Cerebellar nuclear complex (tissue), 1 donor: ENCODE measurements at places on chromosomes 12 and 14.

GRCh38 chr12:12376646-12377448 lies 20.0 kb downstream of the BORCS5 start:
- no peak for DNase-seq

- DNase-seq, result no peak
Measured at GRCh38 chr12:89067421-89068187, 284.7 kb downstream of the DUSP6 start.

DNA sequence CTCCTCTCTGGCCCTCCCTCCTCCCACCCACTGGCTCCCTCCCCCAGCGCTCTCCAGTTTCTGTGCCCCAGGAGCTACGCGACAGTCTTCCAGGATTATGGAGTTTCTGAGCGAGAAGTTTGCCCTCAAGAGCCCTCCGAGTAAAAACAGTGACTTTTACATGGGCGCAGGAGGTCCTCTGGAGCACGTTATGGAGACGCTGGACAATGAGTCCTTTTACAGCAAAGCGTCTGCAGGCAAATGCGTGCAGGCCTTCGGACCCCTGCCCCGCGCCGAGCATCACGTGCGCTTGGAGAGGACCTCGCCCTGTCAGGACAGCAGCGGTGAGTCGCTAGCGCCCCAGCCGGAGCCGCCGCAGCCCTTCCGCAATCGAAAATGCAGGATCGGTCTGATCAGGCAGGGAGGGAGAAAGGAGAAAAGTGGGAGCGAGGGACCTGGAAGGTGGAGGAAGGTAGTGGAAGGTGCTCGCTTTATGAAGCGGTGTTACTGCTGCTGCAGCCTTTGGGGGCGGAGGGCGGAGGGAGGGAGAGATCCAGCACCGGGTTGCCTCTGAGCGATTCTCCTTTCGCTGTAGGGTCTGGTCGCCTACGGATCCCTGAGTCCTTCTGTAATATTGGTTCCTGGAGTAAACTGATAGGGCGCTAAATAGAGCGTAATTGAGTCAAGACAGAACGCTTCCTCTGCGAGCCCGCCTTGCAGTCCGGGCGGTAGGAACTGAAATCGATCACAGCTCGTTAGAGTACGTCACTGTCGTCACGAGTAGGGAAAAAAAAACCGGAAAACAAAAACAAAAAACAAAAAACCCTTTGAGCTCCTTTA lies at the start of gene ALX1:
TSS of gene ALX1 (plus strand) at position 56 of the 819 bp plus-strand sequence. CDS start at position 98, 42 bp downstream.
- no peak for DNase-seq

GRCh38 chr14:45267071-45267470 lies 14.1 kb upstream of the MIS18BP1 start:
- DNase-seq, result no peak

GRCh38 chr12:19710811-19711793 lies 271.8 kb downstream of the AEBP2 start:
- DNase-seq, result no peak

DNA sequence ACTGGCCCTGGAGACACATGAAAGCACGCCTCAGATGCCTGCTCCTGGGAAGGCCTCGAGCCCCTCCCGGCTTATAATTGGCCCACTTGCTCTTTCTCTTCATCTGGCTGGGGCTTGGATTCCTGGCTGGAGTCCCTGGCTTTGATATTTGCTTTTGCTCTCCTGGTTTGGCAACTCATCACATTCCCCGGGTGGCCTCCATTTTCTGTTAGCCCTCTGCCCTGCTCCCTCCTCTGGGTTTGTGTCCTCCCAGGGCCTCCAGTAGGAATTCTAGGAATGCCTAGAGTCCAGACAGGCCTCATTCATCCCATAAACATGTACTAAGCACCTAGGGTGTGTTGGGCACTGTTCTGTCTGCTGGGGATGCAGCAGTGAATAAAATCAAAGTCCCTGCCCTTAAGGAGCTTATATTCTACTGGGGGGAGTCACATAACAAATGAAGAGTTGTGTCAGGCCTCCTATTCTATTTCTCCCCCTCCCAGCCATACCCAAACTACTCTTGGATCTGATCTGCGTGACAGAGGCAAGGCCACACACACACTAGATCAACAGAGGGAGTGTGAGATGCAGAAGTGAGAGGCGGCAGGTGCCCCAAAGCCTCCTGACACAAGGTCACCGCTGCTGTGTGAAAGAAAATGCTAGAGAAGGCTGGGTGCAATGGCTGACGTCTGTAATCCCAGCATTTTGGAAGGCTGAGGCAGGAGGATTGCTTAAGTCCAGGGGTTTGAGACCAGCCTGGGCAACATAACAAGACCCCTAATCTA lies 21.3 kb upstream of the TSPAN9 start:
- DNase-seq, result no peak

DNA sequence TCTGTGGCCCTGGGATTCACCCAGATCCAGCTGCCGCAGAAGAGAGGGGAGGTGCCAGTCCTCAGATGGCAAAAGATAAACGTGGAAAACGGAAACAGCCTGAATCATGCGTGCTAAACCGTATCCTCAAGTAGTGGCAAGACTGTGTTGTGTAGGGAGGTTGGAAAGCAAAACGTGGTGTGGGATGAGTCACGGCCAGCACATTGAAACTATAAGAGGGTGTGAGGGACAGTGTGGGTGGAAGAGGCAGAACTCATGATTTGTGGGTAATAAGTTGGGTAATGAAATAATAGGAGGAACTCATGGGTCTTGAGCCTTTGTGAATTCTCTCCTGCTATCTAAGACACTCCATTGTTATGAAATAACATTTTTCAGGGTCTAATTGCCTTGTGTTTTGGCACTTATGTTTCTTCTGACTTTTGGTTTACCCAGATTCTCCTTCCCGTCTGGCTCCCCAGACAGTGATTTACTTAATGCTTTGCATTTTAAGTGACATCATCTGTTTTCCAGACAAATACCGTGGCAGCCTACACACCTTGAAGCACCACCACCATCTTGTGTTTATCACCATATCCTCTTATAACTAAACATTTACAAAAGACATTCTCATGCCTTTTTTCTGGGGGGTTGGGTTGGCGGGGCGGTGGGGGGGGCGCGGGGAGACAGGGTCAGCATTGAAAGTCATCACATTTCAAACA lies 62.3 kb upstream of the PTCSC3 start:
- no peak for DNase-seq

DNA sequence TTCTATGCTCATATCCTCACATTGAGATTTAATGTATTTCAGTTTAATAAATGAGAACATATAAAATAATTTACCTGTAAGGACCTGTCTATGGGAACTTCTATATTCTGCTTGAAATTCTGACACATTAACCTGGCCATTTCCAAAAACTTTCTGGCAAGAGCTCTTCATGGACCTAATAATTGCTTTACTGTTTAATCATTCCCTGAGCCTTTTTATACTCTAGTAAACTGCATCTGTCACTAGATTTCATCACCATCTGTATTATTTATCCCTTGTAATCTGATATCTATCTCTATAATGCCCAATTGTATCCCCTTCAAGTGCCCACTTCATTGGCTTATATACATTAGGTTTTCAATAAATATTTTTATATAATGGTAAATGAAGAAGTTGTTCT lies 327.7 kb downstream of the RAD51B start:
- DNase-seq, result no peak

- DNase-seq, result no peak
Measured at GRCh38 chr12:52407918-52408317, 1.8 kb upstream of the KRT82 start.

GRCh38 chr14:98959958-98960616 lies 311.9 kb downstream of the BCL11B start:
- no peak for DNase-seq

- DNase-seq, result no peak
Measured at GRCh38 chr14:52235866-52236510, 31.5 kb upstream of the PTGDR start.

- DNase-seq, result no peak
Measured at GRCh38 chr12:49505672-49506071, 33.2 kb upstream of the KCNH3 start.

- DNase-seq, result no peak
Measured at GRCh38 chr14:74249433-74250375, 10.5 kb downstream of the VSX2 start.

GRCh38 chr12:113469224-113469948 lies 2.3 kb downstream of the LHX5 start:
- no peak for DNase-seq

DNA sequence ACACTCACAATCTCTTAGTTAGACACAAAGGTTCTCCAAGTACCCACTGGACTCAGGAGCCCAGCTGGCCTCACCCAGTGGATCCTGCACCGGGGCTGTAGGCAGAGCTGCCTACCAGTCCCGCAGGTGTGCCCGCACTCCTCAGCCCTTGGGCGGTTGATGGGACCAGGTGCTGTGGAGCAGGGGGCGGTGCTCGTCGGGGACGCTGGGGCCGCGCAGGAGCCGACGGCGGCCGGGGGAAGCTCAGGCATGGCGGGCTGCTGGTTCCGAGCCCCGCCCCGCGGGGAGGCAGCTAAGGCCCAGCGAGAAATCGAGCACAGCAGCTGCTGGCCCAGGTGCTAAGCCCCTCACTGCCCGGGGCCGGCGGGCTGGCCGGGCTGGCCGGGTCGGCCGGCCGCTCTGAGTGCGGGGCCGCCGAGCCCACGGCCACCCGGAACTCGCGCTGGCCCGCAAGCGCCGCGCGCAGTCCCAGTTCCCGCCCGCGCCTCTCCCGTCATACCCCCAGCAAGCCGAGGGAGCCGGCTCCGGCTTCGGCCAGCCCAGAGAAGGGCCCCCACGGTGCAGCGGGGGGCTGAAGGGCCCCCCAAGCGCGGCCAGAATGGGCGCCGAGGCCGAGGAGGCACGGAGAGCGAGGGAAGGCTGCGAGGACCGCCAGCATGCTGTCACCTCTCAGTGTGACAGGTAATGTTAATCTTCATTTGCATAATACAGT lies 506.8 kb downstream of the LRFN5 start:
- DNase-seq, result no peak

- no peak for DNase-seq
Measured at GRCh38 chr12:110421159-110421661, 17.7 kb upstream of the ANAPC7 start.

- DNase-seq, result no peak
Measured at GRCh38 chr14:83347874-83348273, 1814.2 kb upstream of the SEL1L start.

GRCh38 chr12:73902260-73902659 lies 635.4 kb upstream of the ATXN7L3B start:
- DNase-seq, result no peak

DNA sequence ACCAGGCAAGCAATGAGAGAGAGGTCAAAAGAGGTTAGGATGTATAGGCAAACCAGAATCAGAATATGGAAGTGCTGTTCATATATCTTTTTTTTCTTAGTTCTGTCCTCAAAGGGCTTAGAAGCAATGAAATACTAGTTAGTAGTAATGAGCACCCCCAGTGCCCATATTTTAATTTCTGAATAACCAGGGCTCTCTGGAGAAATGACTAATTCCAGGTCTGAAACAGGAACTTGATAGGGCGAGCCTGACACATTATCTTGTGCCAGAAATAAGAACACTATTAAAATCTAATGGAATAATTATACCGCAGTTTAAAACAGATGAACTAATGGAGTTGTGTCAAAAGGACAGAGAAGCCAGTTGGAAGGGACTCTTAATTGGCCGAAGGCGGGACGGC lies 30.9 kb downstream of the BICDL1 start:
- no peak for DNase-seq

GRCh38 chr14:67360470-67361206 lies 510 bp downstream of the EIF2S1 start:
- no peak for DNase-seq

DNA sequence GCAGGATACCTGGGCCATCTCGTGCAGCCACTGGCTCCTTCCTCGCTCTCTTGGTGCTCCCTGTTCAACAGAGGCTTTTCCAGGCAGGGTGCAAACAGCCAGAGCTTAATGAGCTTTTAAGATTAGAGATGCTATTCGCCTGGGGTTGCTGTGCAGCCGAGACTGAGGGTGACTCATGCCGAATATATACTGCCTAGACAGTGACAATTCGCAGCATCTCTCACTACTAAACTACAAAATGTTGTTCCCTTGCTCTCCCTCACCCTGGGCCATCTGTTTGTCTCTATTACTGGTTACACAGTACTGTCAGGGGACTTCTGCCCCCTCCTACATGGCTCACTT lies 26.0 kb upstream of the TESC start:
- DNase-seq, result no peak

GRCh38 chr12:104958805-104959334 lies 780 bp upstream of the SLC41A2 start:
- no peak for DNase-seq

- no peak for DNase-seq
Measured at GRCh38 chr14:98997526-98998205, 274.3 kb downstream of the BCL11B start.

DNA sequence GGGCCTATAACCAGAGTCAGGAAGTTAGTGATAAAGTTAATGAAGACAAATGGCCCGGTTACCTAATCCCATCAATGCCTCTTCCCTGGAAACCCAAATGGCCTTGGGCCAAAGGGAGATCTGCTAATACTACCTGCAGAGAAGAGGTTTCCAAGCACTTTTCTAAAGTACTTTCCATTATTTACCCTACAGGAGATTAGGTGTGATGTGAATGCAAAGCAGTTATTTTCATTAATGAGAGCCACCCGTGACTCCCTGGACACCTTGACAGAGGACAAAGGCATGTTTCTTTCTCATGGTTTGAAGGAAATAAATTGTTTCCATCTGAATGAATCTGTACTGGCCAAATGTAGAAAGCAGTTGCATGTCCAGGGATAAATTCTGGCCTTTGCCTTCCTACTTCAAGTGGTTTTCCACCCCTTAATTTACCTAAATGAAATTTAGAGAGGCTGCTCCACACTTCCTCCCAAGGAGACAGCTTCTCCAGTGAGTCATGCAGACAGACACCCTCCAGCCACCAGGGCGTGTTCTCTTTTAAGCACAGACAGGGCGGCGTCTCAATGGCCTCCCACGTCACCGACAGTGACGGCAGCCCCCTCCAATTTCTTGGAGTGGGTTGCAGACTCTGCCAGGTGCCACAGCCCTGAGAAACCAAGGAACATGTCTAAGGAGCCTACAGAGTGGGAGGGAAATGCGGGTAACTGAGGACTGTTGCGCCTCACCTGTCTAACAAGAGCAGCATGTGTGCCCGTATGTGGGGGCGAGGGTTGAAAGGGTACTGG lies 43.9 kb upstream of the GNPNAT1 start:
- DNase-seq, result no peak

GRCh38 chr14:54200726-54201125 lies 196.1 kb upstream of the CDKN3 start:
- no peak for DNase-seq

- no peak for DNase-seq
Measured at GRCh38 chr12:93612776-93613175, 40.3 kb downstream of the SOCS2 start.

- no peak for DNase-seq
Measured at GRCh38 chr12:123532808-123533649, 490 bp downstream of the RILPL1 start.

GRCh38 chr14:76007852-76008251 lies 22.3 kb downstream of the IFT43 start:
- no peak for DNase-seq
